ENCODE measurements at places on chromosomes 4 and X. TPM values are rescaled to one million over a fixed set of nuclear protein-coding genes. Genes with fewer than 3 reads are reported as not detected.

DNA sequence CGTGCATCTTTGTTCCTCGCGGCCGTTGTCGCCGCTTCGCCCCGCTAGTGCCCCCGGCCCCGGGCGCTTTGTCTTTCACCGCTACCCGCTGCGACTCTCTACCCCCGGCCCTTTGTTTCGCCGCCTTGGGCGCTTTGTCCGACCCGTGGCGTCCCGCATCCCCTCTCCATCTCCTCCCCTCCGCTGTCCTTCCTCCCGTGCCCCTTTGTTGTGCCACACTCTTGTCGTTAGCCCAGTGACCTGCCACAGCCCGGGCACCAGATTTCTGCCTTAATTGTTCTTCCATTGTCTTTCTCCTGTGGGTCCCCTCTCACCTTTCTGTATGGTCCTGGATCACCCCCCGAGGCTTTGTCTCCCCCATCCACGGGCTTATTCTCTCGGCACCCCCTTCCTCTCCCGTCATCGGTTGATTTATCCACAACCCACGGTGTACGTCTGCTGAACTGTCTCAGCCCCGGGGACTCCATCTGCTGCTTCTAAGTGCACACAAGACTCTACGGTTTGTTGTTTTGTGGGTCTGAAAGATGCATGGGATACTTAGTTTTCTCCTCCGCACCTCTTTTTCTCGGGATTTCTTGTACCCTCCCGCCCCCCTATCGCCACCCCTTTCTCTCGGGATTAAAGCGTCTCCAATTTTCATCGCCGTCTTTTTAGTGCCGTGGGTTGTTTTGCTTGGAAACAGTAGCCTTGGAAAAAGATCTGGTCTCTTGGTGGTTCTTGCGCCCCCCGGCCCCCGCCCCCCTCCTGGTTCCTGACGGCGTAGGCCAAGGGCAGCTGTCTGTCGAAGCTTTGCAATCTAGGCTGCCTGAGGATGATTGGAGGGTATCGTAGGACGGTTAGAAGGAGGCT, 783 bp downstream of the RBPJ start:
- H3K27me3 ChIP-seq: no peaks in the 10 kb centered on the region
- peaks cover 2% of the 10 kb centered on the region for H3K4me1 ChIP-seq
- H3K4me3 ChIP-seq: peak overlapping the region; percentile 84
- no peak for DNase-seq
- no peaks in the 10 kb centered on the region for H3K36me3 ChIP-seq
- no peak overlapping the region for H3K27ac ChIP-seq

LEF1 gene
- 19.1 TPM for total RNA-seq

- no peaks in the 10 kb centered on the region for H3K4me1 ChIP-seq
- no peaks in the 10 kb centered on the region for H3K27me3 ChIP-seq
- DNase-seq: peak; percentile 58
- H3K4me3 ChIP-seq: no peak overlapping the region
These were observed 121.6 kb upstream of the FAT1 start for GRCh38 chr4:186845137-186845842.

SORBS2 gene
- 289 TPM for total RNA-seq

FHIP1A gene
- 2.8 TPM for total RNA-seq

- no peak overlapping the region for H3K4me3 ChIP-seq
- H3K4me1 ChIP-seq: no peaks in the 10 kb centered on the region
- no peaks in the 10 kb centered on the region for H3K27me3 ChIP-seq
- H3K27ac ChIP-seq: no peak overlapping the region
These were observed 139.5 kb upstream of the NOCT start for GRCh38 chr4:138875891-138876608.

FAM149A gene
- 17.8 TPM for total RNA-seq

GRCh38 chrX:20063716-20064351, 52.9 kb downstream of the MAP7D2 start:
- H3K27ac ChIP-seq: no peak overlapping the region
- no peaks in the 10 kb centered on the region for H3K27me3 ChIP-seq
- no peak overlapping the region for H3K4me3 ChIP-seq
- H3K4me1 ChIP-seq: no peaks in the 10 kb centered on the region
- DNase-seq: no peak
- H3K36me3 ChIP-seq: no peaks in the 10 kb centered on the region

VCX3A gene
- not detected for total RNA-seq

- H3K36me3 ChIP-seq: no peaks in the 10 kb centered on the region
- no peak for DNase-seq
- H3K27me3 ChIP-seq: no peaks in the 10 kb centered on the region
These were observed 35.7 kb upstream of the FAM241A start for GRCh38 chr4:112109360-112110058.

NSD2 gene
- total RNA-seq: 56.6 TPM

GRCh38 chr4:146222313-146222712, 8.0 kb downstream of the REELD1 start:
- no peak for DNase-seq
- H3K36me3 ChIP-seq: no peaks in the 10 kb centered on the region
- no peak overlapping the region for H3K4me3 ChIP-seq
- H3K27ac ChIP-seq: no peak overlapping the region
- no peaks in the 10 kb centered on the region for H3K27me3 ChIP-seq

- peak overlapping the region; percentile 8 for H3K4me3 ChIP-seq
- H3K36me3 ChIP-seq: no peaks in the 10 kb centered on the region
- no peaks in the 10 kb centered on the region for H3K4me1 ChIP-seq
- no peak overlapping the region for H3K27ac ChIP-seq
- H3K27me3 ChIP-seq: no peaks in the 10 kb centered on the region
These were observed 612 bp downstream of the CPLX1 start for GRCh38 chr4:825063-825970.

ADAM29 gene
- total RNA-seq: not detected

GRCh38 chr4:52546449-52546848, 112.7 kb downstream of the USP46 start:
- DNase-seq: no peak
- H3K4me1 ChIP-seq: no peaks in the 10 kb centered on the region
- H3K36me3 ChIP-seq: no peaks in the 10 kb centered on the region
- no peak overlapping the region for H3K27ac ChIP-seq

EFHC2 gene
- total RNA-seq: 0.84 TPM

- H3K4me3 ChIP-seq: no peak overlapping the region
- H3K27me3 ChIP-seq: no peaks in the 10 kb centered on the region
- no peaks in the 10 kb centered on the region for H3K4me1 ChIP-seq
- DNase-seq: no peak
These were observed 1494.5 kb downstream of the TECRL start for GRCh38 chr4:62914758-62915157.

GRCh38 chrX:40727093-40727492, 8.2 kb downstream of the MED14 start:
- H3K27me3 ChIP-seq: no peaks in the 10 kb centered on the region
- DNase-seq: no peak
- H3K4me1 ChIP-seq: peaks cover 2% of the 10 kb centered on the region
- H3K36me3 ChIP-seq: no peaks in the 10 kb centered on the region

CC2D2A gene
- total RNA-seq: 37.1 TPM

CFI gene
- total RNA-seq: 33.7 TPM

GRCh38 chr4:176775338-176775737, 17.4 kb downstream of the VEGFC start:
- no peaks in the 10 kb centered on the region for H3K27me3 ChIP-seq
- no peaks in the 10 kb centered on the region for H3K36me3 ChIP-seq
- DNase-seq: no peak
- H3K4me1 ChIP-seq: no peaks in the 10 kb centered on the region

TMPRSS11B gene
- not detected for total RNA-seq

DNA sequence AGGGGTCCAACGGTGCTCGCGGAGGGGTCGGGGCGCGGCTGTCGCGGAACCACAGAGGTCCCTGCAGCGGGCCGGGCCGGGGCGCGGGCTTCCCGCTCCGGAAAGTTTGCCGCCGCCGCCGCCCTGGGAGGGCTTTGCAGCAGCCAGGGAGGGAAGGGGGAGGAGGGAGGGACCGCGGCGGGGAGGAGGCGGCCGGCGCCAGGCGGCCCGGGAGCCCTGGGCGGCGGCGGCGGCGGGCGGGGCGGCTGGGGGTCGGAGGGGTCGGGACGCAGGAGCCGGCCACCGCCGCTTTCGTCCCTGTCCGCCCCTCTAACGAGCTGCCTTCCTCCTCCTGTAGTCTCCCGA, 375 bp downstream of the FGFR3 start:
- no peaks in the 10 kb centered on the region for H3K27me3 ChIP-seq
- H3K36me3 ChIP-seq: no peaks in the 10 kb centered on the region
- H3K4me1 ChIP-seq: no peaks in the 10 kb centered on the region
- H3K4me3 ChIP-seq: peak overlapping the region; percentile 30
- DNase-seq: no peak

DNA sequence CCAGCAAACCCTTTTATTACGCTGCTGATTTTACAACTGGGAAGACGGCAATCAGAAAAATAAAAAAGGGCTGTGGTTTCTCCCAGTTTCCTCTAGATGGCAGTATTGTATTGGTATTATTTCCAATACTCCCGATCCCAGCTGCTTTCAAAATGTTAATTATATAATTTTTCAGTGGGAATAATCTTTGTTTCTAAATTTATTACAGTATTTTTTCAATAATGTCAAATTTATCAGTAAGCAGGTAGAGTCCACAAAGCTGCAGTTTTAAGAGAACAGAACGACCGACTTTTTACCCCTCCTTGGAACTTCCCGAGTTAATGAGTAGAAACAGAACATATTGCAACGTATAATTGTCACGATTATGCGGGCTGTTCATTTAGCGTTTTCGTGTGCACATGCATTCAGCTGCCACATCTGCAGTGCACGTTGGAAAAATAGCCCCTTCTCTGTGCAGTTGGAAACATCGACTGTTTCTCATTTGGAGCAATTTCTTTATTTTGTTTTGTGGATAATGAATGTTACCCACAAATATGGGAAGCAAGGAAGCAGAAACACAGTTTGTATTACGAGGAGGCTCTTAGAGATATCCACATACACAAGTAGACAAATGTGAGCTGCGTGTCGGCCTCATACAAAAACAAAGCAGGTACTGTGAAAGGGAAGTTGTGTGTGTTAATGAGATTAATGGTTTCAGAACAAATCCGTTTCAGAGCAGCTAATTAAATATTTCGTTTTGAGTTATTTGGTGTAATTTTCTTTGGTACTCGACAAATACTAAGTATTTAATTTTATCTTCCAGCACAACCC, 188.0 kb downstream of the STIM2 start:
- H3K27me3 ChIP-seq: peaks cover 1% of the 10 kb centered on the region
- H3K36me3 ChIP-seq: no peaks in the 10 kb centered on the region
- no peaks in the 10 kb centered on the region for H3K4me1 ChIP-seq
- no peak for DNase-seq

Measured in aorta (tissue), 5 donors.